ENCODE measurements at places on chromosomes 16 and 17.

DNA sequence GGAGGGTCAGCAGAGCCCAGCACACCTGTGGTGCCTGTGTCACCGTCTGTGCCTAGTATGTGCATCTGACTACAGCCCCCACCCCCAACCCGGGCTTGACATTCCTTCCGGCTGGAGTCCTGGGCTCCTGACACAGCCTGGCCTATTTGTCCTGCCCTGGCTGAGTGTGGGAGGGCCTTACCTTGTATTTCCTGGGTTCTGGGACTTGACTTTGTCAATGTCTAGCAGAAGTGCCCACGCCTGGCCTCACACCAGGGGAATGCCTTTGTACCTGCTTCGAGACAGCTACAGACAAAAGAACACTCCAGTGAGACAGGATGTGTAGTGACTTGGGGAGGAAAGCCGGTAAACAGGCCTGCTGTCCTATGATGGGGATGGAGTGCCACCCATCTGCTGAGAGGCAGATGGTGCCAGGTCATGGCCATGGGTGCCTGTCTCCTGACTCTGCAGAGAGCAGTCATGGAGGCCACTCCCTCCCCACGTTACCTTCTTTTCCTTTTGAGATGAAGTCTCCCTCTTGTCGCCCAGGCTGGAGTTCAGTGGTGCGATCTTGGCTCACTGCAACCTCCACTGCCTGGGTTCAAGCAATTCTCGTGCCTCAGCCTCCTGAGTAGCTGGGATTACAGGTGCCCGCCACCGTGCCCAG is 42.8 kb downstream of the TNFRSF13B start:
- DNase-seq: no peak

DNA sequence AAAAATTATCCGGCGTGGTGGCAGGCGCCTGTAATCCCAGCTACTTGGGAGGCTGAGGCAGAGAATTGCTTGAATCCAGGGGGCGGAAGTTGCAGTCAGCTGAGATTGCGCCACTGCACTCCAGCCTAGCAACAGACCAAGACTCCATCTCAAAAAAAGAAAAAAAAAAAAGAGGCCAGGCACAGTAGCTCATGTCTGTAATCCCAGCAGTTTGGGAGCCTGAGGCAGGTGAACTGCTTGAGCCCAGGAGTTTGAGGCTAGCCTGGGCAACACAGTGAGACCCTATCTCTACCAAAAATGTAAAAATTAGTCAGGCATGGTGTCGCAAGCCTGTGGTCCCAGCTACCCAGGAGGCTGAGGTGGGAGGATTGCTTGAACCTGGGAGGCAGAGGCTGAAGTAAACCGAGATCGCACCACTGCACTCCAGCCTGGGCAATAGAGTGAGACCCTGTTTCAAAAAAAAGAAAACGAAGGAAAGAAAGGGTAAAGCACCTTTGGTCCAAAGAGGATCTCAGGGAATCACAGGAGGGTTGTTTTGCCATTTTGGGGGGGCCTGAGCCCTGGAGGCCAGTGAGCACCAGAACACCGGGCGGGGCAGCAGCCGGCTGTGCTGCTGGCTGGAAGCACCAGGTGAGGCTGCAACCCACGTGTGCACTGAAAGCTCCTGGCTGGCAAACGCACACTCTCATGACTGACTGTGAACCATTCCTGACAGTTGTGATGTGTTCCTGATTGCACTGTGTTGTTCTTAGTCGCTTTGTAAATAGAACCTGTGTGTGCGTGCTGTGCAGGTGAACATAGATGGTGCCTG is 18.4 kb downstream of the HS3ST6 start:
- DNase-seq: no peak

GRCh38 chr17:80616705-80617104 is 72.1 kb downstream of the RPTOR start:
- DNase-seq: no peak

GRCh38 chr17:77185137-77185536 is 44.4 kb downstream of the SEC14L1 start:
- DNase-seq: no peak

- no peak for DNase-seq
These were observed 203.3 kb upstream of the TBX2 start for GRCh38 chr17:61196302-61196704.

GRCh38 chr17:80783971-80784370 is 207.7 kb upstream of the CHMP6 start:
- no peak for DNase-seq

DNA sequence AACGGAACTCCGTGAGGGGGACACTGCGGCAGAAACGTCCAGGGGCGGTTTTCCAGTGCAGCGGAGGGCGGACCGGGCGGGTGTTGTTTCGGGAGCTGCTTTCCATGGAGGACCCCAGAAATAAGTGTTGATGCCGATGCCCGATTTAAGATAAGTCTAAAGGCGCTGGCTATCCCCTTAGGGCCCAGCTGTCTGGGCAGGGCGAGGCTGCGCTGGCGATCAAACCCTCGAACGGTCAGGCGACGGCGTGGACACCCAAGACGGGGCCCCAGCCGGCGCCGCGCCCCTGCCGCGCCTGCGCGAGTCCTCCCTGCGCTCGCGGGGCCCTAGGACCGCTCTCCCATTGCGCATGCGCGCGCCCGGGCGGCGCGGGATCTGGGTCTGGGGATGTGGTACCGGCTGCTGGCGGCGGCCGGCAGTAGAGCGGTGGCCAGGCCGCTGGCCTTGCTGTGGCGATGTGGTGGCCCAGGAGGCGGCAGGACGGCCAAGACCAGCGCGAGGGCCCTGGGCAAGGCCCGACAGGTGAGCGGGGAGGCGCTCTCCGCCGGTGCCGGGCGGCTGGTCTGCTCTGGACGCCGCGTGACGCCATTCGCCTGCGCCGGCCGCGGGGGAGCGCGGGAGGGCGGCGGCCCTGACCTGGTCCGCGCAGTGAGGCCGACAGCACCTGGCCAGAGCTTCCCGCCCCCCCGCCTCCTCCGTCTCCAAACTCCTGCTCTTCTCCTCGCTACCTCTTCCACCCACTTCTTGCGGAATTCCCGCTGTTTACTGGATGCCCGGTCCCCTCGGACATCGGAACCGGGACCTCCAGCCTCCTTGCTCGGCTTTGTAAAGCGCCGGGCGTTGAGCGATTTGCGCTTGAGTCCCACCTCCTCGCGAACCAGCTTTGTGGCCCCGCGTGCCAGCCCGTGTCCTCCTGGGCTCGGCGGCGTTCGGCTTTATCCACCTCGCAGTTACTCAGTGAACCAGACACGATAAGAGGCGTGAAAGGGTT is 24.0 kb downstream of the DEF8 start:
- peak; percentile 94 for DNase-seq

- DNase-seq: no peak
These were observed 569 bp upstream of the RABEP2 start for GRCh38 chr16:28925386-28926228.

DNA sequence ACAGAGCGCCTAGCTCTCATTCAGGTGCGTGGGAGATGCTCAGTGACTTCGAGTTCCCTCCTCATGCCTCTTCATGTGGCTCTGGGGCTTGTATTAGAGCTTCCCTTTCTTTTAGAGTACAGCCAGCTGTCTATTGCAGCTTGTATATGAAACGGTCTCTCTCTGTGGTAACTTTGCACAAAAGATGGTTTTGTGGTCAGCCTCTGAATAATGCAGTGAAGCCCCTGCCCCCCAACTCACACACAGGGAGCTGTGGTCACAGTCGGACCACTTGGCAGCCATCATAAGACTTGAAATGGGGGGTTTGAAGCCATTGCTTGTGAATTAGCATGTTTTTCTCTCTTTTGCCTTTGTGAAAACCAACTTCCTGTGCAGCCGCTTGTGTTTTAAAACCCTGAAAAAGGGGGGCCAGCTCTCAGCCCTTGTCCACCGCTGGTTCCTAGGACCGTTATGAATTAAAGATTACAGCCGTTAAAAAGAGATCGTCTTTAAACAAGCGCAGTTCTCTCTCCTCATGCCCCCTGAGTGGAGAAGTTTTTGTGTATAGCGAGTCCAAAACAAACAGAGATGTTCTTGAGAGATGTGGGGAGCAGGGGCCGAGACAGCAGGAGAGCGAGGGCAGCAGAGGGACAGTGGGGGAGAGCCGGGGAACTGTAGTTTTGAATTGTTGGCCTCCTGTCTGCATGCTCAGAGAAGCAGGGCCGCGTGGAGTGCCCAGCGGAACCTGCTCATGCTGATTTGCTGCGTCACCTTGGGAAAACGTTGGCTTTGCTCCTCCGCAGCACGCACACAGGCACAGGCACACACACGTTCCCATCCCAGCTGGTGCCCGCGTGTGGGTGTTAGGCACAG is 199.0 kb downstream of the MSI2 start:
- DNase-seq: no peak

Data from neuronal stem cell (in vitro differentiated cells).